ENCODE measurements at places on chromosomes 12 and 14.
A peak's percentile ranks its signal among the peaks of the same experiment; 100 is the strongest.

GRCh38 chr14:100086361-100086760 is 21.1 kb downstream of the EVL start:
- no peak for DNase-seq

DNA sequence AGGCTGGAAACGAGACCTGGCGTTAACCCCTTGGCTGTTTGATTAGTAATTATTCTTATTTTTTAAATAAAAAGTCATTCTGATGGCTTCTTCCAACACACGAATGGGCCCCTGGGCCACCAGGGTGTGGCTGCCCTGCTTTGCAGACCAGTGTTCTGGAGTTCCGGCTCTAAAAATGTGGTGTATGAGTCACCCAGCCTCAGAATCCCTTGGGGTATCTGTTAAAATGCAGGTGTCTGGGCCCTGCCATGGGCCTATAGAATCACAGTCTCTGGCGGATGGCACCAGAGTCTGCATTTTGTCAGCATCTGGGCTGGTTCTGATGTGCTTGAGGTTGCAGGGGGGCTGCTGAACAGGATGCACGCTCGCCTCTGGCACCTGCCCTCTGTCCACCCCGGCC is 2.5 kb upstream of the PSMC1 start:
- DNase-seq = no peak

DNA sequence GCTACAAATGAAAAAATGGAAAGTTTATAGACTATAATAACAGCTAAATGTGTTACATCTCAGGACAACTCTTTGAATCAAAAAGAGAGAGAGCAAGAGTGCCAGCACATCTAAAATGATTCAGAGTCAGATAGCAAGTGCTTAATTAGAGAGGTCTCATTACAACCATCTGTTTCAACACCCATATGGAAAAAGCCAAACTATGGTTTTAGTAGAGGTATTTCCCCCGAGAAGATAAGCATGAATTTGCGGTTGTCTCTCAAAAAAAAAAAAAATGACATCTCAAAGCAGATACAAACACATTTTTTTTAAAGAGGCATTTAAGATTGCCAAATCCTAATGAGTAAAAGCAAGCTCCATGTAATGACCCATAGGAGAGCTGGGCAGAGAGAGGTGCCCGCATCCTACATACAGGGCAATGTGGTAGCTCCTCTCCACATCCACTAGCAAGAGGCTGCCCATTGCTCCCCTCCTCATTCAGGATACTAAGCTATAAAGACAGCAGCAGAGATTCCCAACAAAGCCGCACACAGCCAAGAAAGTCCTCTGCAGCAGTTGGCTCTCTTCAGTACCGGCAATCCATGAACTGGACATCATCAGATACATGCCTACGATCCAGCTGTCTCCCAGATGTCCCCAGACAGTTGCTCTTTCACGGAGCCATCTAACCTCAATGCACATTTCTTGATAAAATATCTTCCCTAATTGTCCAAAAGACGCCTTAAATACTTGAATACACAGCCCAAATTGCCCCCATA is 100.4 kb downstream of the EFCAB11 start:
- DNase-seq = no peak

DNA sequence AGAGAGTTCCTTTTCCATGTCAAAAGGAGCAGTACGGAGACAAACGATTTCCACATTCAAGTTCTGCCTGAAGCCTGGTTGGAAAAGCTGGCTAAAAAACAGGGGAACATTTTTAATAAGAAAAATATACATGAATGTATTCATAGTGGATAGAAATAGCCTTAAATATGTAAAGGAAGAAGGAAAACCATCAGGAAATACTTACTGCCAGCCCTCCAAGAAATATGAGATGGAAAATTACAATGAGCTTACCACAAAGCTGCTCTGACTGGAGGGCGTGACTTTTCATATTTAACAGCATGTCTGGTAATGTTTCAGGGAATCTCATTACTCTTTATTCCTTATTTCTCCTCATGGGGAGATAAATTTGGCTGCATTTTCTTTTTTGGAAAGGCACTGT is 75.9 kb upstream of the ZDHHC17 start:
- no peak for DNase-seq

DNA sequence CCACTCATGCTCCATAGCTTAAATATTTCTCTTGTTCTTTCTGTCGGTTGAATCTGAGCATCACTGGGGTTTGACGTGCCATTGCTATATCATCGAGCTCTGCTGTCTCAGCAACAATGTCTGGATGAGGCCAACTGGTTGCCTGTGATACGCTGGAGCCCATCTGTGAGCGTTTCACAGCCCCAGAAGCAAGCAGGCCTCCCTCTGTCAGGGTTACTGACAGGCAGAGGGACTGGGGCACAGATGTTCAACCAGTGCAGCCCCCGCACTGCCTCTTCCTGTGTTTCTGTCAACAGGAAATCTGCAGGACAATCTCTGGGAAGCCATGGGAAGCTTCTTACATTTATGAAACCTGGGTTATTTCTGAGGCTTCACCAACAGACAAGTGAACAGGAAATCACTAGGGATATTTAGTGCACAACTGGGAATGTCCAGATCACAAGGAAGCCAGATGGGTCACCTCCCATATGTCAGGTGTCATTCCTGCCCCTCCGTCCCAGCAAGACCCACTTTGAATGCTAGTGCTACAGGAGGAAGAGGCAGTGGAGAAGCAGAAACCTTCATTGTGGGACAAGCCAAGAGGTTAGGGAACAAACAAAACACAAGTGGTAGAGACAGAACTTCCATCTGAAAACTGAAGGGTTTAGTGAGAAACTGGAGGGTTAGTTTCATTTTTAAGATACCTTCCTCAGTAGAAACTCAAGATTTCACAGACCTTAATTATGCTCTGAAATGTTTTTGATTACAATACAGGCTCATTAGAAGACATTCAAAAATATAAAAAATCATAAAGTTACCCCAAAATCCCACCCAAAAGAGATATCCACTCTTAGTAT is 24.1 kb downstream of the DMAC2L start:
- no peak for DNase-seq

GRCh38 chr14:100640471-100641273 is 53.5 kb upstream of the BEGAIN start:
- peak; percentile 60 for DNase-seq

DNA sequence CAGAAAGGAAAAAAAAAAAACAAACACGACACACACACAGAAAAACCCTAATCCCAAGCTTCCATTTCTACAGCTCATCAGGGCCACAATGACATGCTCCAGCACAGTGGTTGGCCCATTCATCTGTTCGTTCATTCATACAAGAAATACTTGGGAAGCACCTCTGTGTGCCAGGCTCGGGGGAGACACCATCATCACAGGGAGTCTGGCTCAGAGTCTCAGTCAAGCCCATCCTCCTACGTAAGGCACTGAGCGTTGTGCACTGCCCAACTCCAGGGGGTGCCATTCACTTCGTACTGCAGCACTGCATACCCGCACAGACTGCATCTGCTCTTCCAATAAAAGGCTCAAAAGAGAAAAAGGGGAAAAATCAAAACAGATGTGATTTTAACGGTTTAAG is 15.3 kb downstream of the VPS37B start:
- DNase-seq = no peak

DNA sequence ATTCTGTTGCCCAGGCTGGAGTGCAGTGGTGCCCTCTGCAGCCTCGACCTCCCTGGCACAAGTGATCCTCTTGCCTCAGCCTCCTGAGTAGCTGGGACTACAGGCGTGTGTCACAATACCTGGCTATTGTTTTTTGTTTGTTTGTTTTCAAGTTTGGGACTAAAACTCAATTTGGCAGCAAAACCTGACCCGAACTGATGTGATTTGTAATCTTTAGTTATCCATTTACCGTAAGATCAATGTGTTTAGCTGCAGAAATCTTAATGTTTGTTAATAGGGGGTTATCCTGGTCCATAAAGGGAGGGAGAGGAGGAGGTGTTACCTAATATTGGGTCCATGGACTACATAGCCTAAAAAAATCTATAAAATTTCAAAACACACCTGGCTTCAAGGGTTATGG is 738 bp upstream of the C1S start:
- DNase-seq = no peak

- DNase-seq = no peak
Observed at GRCh38 chr12:52005903-52006703, 643 bp upstream of the TAMALIN start.

DNA sequence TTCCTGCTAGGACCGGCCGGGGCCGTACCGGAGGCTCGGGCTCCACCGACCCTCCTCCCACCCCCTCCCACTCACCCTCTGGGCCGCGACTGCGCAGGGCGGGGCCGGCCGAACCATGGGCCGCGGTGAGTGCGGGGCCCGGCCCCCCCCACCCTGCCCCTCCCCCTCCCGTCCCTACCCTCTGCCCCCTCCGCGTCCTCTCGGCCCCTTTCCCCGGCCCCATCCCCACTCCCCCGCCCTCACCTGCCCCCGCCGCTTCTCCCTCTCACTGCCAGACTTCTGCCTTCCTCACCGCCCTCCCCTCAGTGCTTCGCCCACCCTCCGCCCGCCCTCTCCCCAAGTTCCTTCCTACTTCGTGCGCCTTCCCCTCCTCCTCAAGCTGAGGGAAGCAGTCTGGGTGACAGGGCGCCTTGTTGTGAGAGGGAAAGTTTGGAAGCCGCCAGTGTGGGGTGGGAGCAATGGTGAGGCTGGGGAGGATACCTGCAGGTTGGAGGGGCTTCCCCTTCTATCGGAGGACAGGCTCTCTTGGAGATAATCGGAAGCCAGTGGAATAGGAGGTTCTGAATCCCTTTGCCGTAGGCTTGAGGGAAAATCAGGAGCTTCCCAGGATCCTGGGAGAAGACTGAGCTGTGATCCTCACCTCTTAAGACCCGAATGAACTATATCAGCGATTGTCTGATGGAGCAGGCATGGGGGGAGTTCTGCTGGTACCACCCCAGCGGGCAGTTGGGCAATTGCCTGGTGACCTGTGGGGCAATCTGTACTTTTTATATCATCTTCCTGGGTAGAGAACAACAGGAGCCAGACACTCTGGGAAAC is 472 bp downstream of the MBD6 start:
- no peak for DNase-seq

DNA sequence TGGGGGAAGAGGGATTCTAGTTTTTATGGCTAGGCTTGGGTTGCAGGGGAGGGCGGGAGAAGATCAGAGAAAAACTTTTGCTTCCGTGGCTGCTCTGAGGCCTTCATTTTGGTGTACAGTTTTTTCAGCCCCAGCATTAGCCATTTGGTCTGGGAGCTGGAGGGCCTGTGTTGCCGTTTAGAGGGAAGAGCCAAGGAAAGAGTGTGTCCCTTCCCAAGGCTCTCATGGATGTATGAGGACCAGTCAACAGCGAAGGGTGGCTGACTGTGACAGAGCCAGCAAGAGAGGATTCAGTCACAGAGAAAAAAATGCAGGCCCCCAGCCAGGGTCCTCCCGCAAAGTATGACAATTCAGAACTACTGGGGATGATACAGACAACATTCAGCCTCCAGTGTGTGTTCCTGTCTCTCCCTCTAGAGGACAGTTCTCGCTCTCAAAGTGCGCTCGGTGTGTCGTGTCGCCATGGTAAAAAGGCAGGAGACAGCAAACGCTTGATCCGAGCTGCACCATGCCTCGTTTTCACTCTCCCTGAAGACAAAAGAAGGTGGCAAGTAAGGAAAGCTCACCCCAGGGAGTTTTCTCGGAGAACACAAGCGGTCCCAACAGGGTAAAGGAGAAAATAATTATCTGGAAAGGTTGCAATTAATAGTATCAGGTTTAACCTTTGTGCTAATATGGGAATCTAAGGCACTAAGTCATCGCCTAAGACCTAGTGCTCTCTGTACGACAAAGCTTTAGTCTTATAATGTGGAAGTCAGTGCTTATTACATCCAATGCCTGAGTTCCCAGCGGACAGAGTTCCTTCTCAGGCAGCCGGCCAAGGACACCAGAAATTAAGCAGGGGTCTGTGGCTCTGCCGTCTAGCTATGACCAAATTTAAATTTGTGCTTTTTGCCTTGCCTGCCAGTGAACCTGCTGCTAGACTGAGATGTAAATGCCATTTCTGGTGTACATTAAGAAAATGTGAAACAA is 157.3 kb upstream of the PLXNC1 start:
- DNase-seq = no peak

- no peak for DNase-seq
Observed at GRCh38 chr14:74710480-74710879, 2.4 kb downstream of the AREL1 start.

- no peak for DNase-seq
Observed at GRCh38 chr12:13937735-13938134, 43.7 kb downstream of the GRIN2B start.

DNA sequence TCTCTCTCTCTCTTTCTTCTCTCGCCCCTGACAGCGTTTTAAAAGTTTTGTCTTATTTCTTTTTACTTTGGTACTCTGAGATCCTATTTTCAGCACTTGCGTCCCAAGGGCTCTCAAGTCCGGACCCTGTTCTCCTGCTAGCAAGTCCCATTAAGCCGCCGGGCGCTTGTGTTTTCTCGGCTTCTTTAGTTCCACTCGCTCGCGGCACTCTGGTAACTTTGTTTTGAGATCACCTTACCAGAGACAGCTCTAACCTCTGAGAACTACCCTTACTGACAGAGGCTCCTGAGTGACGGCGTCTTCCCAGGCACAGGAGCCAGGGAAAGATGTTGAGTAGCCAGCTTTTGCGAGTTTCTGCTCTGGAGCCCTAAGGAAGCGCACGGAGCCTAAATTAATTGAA is 2.7 kb upstream of the MYF5 start:
- no peak for DNase-seq

GRCh38 chr12:227286-227915 is 13.4 kb upstream of the SLC6A12 start:
- DNase-seq = no peak

DNA sequence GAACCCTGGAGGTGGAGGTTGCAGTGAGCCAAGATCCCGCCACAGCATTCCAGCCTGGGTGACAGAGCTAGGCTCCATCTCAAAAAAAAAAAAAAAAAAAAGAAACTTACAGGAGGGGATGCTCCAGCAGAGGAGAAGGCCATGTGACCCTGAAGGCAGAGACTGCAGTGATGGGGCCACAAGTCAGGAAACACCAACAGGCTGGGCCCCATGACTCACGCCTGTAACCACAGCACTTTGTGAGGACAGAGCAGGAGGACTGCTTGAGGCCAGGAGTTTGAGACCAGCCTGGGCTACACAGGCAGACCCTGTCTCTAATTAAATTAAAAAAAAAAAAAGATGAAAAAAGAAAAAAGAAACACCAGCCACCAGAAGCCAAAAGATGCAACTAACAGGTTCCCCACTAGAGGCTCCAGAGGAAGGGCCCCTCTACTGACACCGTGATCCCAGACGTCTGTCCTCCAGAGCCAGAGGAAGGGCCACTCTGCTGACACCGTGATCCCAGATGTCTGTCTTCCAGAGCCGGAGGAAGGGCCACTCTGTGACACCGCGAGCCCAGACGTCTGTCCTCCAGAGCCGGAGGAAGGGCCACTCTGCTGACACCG is 9.1 kb upstream of the GLT1D1 start:
- DNase-seq = no peak

- DNase-seq = no peak
Observed at GRCh38 chr14:100294963-100295330, 11.3 kb downstream of the SLC25A29 start.

- no peak for DNase-seq
Observed at GRCh38 chr12:11655842-11656241, 6.4 kb downstream of the ETV6 start.

DNA sequence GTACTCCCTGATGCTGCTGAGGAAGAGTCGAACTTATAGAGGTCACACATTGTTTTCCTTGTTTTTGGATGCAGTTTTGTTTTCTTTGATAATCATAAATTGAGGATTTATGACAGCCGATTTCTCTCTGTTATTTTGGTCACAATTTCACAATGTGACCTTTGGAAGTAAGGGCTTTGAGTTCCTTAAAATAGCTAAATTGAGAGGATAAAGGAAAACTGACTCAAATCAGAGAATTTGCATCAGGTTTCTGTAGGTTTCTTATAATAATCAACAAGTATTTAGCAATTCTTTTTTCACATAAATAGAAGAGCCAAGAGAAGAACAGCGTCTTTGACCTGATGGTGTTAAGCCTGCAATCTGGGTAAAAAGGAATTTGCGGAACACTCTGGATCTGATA is 66.1 kb downstream of the ETV6 start:
- DNase-seq = no peak

Measured in stimulated activated CD4-positive, alpha-beta T cell treated with anti-CD3 and anti-CD28 coated beads, Interleukin-2, amount 100 ng/mL, for 48 hours (primary cell).